HT-29 (cell line): ENCODE measurements at places on chromosomes 3 and 15. TPM values are rescaled to one million over a fixed set of nuclear protein-coding genes. Genes with fewer than 3 reads are reported as not detected.

Gene ERICH6
- not detected in 2 replicates for total RNA-seq

Gene GOLGA8Q
- total RNA-seq = not detected in 2 replicates

Gene SLC7A14
- not detected in 2 replicates for total RNA-seq

Gene ULK3
- 96.4 and 97.0 TPM in 2 replicates for total RNA-seq

- DNase-seq = no peak
These were observed 188.3 kb downstream of the LSAMP start for GRCh38 chr3:116256843-116257485.

GRCh38 chr3:131544557-131544956 lies 41.8 kb upstream of the MRPL3 start:
- no peak for DNase-seq

- DNase-seq = peak; percentile 81
These were observed 39.6 kb upstream of the FAM98B start for GRCh38 chr15:38414357-38414756.

- no peak for DNase-seq
These were observed 6.8 kb downstream of the CSK start for GRCh38 chr15:74788683-74789151.

GRCh38 chr3:120093911-120094775 lies at the start of gene GSK3B:
GSK3B (minus strand) TSS chr3:120094447; CDS start chr3:120093434, 1,013 bp downstream.
- peak; percentile 87 for DNase-seq

DNA sequence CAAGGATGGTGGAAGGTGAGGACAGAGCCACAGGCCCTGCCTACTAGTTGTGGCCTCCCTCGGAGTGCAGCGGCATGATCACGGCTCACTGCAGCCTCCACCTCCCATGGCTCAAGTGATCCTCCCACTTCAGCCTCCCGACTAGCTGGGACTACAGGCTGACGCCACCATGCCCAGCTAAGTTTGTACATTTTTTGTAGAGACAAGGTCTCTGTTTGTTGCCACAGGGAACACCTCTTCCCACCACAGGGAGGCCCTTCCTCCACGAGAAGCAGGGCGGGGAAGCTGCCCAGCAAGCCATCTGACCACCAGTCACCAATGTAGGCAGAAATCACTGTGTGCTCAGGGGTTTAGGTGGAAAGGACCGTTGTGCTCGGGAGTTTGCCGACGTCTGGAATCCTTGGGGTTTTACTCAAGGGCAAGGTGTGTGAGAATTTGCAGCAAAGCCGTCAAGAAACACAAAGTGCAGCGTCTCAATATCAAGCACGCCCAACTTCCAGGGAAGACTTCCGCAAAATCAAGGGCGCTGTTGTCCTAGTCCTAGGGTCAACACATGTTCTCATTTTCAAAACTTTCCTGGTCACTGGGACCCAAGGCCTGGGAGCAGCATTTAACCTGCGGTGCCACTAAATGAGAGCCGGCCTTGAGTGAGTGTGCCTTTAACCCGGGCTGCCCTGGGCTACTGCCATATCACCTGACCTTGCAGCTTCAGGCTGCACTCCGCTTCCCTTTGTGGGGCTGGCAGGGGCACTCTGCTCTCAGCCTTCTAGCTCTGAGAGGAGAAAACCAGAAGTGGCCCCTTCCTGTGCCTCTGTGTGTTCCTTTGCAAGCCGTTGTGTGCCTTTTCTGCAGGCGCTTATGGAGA lies 65.7 kb downstream of the SLC12A8 start:
- DNase-seq = no peak

DNA sequence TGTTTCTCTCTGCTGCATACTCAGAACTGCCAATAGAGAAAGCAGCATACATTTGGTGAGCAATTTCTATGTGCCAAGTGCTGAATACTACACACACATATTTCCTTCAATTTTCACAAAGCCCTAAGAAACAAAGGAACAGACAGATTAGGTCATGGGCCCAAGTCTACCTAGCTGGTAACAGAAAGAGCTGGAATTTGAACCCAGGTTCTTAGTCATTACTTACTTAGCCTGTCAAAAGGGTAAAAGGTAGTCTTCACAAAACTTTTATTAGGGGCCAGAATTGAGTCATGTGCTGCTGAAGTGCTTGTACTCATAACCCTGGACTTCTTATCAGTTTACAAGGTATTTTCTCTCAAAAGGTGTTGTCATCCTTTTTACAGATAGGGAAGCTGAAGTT lies 10.4 kb upstream of the ABHD17C start:
- peak; percentile 22 for DNase-seq

DNA sequence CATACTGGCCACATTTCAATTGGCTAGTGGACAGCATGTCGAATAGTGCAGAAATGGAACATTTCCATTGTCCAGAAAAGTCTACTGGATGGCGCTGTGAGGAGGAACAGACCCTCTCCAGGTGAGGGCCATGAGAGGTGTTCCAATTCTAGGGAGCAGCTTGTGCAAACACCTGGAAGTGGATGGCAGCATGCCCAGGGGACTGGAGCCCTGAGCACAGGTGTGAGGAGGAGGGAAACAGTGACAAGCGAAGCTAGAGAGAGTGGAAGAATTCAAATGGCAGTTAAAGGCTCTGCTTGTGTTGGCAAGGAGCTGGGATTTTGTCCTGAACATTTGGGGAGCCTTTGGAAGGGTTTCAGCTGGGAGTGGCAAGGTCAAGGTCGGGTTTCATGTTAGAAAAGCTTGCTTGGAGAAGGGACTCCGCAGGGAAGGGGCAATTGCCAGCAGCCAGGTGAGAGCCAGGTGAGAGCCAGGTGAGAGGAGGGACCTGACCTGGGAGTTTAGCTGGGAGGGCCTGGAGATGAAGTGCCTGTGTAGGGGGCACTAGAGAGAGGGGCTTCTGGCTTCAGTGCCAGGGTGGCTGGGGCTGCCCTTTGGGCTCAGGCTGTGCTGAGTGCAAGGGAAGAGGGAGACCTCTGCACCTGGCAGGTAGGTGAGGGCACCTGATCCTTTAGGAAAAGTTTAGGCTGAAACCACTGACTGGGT lies 93.8 kb downstream of the LINGO1 start:
- peak; percentile 66 for DNase-seq

- DNase-seq = no peak
These were observed 496 bp downstream of the TF start for GRCh38 chr3:133746712-133747066.

- DNase-seq = peak; percentile 6
These were observed 60.8 kb upstream of the ARHGEF26 start for GRCh38 chr3:154060238-154061000.

DNA sequence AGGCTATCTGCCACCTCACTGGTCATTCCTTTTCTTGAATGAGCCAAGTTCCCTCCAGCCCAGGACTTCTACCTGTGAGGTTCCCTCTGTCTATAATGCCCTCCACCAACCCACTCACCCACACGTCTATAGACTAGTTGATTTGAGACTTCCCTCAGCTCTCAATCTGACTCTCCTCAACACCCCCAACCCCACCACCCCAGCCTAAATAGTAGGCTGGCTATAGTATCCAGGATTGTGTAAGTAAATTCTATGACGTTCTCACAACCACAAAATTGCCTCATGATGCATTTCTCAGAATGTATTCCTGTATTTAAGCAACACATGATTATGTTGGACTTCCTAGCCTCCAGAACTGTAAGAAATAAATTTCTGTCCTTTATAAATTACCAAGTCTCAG lies 2.2 kb downstream of the PLSCR1 start:
- DNase-seq = no peak

GRCh38 chr3:169907476-169907875 lies 3.9 kb upstream of the SAMD7 start:
- no peak for DNase-seq
